ENCODE measurements at places on chromosomes 7 and 10.

DNA sequence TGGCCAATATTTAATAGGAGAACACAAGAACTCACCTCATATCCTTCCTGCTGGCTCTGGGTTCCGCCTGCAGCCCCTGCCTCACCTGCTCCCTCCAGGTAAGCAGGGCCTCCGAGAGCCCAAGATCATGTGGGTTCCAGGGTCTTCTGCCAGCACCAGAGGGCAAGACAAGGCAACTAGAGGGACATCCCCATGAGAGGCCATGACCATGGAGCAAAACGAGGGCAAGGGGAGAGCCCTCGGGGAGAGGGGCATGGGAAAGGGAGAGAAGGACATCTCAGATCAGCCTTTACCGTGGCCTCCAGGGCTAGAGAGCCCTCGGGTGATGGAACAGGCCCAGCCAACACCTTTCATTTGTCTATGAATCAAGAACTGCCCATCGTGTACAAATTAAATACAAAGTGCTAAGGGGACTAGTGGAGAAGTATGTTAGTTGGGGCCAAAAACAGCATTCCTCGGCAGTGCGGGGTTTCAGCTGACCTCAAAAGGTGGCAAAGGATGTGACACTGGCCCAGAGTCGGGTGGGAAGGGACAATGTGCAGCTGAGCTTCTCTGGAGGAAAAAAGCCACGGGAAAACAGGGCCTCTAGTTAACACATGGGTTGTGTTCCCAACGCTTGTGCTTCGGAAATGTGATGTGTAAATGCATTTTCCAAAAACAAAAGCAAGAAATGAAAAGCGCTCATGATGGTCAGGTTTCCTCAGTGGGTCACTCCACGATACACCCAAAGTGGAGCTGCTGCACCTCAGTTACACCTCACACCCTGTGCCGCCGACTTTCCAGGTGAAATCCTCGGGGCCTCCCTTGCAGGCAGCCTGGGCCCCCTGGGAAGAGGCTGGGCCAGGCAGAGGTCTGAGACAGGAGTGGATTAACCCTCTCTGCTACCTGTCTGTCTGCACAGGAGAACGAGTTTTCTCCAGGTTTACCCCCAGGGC is 2.0 kb downstream of the AOC1 start:
- no peak for DNase-seq

DNA sequence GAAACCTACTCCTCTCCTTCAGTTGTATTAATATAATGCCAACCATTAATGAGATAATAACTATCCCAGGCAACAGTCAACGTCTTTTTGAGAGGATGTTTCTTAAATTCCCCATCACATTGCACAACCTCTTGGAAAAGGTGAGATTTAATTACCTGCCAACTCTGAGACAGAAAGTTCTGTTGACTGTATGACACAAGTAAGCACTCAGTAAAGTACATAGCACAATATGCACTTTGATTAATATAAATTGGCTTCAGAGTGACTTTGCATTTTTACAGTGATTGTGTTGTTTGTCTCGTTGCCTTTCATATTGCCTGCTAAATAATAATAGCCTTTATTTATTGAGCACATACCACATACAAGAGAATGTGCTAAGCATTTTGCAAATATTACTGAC is 46.7 kb downstream of the CAV1 start:
- DNase-seq, result no peak

- no peak for DNase-seq
Observed at GRCh38 chr10:72847681-72848080, 45.9 kb upstream of the OIT3 start.

- DNase-seq, result no peak
Observed at GRCh38 chr10:62583876-62584615, 209.9 kb downstream of the ZNF365 start.

GRCh38 chr7:30474893-30475292 is 3.7 kb downstream of the NOD1 start:
- no peak for DNase-seq

GRCh38 chr10:131146790-131147189 is 164.7 kb downstream of the TCERG1L start:
- DNase-seq, result no peak

GRCh38 chr10:112842832-112843360 is 107.2 kb upstream of the TCF7L2 start:
- DNase-seq, result no peak

DNA sequence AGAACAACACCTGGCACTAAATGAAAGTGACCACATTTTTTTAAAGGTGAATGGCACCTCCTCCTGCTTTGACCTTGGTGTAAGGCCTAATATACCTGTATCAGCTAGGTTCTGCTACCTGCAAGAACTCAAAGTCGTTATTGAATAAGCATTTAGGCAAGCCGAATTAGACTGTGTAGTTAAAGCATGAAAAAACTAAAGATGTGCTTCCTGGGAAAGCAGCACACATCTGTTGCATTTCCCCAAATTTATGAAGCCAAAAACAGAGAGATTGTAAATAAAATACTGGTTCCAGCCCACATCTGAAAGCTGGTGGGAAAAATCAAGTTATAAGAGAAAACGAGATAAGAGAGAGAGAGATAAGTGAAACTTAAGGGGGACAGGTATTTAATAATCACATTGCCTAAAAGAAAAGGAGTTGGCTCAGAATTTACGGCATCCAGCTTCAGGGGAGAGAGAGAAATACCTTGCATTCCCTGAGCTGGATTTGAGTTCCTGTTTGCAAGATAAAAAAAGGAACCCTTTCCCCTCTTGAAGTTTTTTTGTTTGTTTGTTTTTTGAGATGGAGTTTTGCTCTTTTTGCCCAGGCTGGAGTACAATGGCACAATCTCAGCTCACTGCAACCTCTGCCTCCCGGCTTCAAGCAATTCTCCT is 1.8 kb upstream of the XPNPEP1 start:
- no peak for DNase-seq

DNA sequence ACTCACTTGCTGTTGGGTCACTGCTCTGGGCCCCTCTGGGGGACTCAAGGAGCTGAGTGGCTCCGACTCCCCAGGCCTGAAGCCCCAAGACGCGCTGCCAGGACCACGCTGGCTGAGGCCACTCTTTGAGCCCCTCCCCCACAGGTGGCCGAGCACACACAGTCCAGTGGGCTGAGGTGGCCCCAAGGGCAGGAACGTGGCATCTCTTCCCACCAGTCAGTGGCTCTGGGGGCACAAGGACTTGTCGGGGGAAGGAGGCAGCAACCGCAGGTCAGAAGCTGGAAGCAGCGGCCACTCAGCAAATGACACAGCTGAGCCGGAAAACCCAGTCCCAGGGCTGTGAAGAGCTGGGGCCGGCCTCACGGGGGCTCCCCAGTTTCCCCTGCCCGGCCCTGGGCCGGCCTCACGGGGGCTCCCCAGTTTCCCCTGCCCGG is 24.1 kb downstream of the GRIFIN start:
- DNase-seq, result no peak

DNA sequence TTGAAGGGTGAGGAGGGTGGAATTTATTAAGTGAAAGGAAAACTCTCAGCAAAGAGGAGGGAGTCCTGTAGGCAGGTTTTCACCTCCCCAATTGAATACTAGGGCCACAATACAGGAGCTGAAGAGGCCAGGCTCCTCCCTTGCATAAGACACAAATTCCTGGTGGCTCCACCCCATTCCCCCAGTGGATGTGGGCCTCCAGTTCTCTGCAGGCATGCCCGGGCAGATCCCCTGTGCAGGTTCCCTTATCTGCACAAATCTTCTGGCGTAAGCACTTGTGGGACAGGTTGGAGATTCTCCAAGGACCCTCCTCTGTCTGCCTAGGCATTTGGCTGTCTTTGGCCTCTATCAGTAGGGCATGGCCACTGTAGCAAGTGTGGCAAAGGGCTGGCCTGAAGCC is 847.1 kb upstream of the MBL2 start:
- no peak for DNase-seq

DNA sequence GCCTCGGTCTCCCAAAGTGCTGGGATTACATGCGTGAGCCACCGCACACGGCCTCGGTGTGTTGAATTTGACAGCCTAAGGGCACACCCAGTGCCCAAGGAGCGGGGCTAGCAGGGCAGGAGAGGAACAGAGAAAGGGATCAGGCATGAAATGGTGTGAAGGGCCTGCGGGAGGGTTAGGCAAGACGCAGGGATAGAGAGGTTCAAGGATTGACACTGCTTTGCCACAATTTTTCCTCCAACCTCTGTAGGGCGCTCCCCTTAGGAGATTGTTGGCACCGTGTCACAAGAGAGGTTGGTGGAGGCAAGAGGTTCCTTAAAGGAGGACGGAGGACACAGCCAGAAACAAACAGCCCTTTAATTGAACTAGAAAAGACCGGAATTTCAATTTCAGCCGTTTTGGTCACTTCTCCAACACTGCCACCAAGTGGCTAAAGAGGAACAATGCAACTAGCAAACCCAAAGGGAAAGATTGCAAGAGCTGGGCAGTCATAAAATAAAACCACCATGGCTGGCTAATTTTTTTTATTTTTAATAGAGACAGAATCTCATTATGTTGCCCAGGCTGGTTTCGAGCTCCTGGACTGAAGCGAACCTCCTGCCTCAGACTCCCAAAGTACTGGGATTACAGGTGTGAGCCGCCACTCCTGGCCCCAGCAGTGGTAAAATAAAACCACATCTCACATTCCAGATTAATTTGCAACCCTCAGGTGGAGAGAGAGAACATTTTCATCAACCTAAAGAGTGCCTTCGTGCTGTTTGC is 6.9 kb upstream of the CREB3L2 start:
- DNase-seq, result no peak

DNA sequence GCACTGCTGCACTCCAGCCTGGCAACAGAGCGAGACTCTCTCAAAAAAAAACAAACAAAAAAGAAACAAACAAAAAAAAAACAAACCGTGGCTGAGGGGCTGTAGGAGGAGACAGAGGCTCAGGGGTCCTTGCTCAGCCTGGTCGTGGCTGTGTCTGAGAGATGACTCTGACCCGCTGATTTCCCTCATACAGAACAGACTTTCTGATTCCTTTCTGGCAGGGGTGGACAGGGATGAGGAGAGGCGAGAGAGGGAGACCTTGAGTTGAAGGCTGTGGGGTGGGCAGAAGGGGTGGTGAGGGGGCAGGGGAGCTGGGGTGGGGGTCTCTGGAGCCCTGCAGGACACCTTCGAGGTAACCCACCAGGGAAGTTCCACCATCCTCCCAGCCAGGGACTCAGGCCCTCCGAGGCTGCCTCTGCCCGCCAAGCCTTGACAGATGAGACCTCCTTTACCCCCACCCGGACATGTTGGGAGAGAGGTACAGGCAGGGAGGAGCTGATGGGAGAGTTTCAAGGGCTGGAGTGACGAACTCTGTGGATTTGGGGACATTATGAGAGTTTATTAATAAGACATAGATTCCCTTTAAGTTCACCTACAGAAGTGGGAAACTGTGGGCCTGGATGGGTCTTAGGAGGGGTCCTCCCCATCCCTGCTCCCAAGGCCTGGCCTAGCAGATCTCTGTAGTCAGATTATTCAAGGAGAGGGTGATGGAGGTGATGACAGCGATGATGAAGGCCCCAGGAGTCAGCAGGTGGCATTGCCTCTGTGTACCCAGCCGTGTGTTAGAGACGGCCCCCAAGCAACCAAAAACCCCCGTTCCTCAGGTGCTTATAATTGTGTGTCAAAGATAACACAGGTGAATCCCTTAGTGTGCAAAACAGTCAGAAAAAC is 2.0 kb downstream of the MUC12 start:
- DNase-seq, result no peak

GRCh38 chr7:103341466-103341865 is 3.1 kb downstream of the DNAJC2 start:
- no peak for DNase-seq

GRCh38 chr7:159091041-159091440 is 53.6 kb downstream of the VIPR2 start:
- no peak for DNase-seq

DNA sequence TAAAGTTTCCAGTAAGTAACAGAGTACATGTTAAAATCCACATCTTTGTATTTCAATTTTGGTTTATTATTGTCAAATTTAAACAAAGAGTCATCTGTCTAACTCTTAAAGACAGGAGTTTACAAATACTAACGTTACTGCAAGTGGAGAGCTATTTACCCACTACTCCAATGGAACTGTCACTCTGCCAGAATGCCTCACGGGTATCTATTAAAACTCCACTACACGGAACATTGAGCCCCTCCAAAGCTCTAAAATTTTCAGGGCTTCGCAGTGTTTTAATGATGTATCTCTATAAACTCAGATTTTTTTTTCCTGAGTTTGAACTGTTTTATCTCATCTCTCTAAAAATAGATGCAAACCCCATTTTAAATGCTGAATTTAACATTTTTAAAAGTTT is 388.7 kb upstream of the SEMA3A start:
- DNase-seq, result no peak

DNA sequence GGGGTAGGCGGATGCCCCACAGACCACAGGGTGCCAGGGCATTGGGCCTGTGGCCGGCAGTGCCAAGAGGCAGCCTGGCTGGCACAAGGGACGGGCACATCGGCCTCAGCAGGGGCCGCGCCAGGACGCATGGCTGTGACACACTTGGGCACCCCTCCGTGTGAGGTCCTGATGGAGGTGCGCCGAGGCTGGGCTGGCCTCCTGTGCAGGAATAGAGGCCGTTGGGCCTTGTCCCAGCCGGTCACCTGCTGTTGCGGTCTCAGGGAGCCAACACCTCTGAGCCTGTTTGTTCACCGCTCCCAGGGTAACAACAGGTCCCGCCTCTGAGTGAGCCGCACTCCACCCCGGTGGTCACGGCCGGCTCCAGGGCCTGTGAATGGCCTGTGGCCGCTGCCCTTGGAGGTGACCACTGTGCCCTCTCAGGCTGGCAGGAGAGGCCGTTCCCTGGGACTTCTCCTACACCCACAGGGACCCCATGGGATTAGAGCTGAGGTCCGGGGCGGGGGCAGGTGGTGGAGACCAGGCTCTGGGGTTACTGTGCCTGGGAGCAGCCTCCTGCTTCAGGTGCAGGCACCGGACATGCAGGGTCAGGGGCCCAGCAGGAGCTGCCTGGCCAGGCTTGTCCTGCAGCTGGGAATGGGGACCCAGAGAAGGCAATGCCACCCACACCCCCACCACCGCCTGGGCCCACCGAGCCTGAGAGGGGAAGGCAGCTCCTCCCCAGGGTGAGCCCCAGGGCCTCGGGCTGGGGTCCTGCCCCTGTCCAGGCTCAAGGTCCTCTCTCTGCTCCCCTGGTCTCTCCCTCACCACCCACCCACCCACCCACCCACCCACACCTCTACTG is 12.0 kb downstream of the PWWP2B start:
- no peak for DNase-seq

- DNase-seq, result no peak
Observed at GRCh38 chr7:128869944-128870285, 7.3 kb downstream of the ATP6V1F start.

DNA sequence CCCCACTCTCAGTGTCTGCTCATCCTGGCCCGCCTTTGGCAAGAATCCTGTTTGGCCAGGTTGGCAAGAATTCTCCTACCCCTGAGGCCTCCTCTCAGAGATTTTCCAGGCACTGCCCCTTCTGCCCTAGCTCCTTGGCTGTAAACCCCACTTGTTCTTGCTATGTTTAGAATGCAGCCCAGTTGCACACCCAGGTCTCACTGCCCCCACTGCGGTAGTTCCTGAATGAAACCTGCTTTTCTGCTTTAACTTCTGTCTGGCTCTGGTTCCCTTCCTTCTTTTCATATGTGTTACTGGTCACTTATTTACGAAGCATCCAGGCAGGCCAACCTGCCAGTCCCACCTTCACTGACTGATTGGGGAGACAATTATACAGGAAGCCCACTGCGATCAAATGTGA is 576.9 kb downstream of the GLRX3 start:
- DNase-seq, result no peak

GRCh38 chr10:29857843-29858701 is 201.3 kb downstream of the JCAD start:
- no peak for DNase-seq

All from cortex of kidney (tissue), 1 donor.